ENCODE measurements at places on chromosomes 4 and X.

DNA sequence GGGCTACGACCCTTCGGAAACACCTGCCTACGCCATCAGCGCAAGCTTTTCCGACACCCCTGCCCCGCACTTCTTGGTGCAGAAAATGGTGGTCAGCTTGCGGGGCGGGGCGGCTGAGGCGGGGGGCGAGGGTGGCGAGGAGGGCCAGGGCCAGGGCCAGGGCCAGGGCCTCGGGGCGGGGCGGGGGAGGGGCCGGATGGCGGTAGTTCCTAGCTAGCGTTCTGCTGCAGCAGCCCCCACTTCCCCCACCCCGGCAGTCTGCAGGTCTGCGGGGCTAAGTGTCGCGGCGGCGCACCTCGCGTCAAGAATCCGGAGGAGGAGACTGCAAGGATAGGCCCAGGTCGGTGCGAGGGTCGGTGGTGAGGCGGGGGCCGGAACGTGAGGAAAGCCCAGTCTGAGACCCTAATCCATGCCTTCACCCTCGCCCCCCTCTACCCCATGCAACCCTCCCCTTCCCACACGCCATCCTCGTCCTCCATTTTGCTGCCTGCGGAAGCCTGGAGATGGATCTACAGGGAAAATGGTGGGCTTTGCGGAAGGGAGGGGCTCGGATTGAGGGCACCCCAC is 600 bp downstream of the BEX4 start:
- DNase-seq = peak; percentile 6

DNA sequence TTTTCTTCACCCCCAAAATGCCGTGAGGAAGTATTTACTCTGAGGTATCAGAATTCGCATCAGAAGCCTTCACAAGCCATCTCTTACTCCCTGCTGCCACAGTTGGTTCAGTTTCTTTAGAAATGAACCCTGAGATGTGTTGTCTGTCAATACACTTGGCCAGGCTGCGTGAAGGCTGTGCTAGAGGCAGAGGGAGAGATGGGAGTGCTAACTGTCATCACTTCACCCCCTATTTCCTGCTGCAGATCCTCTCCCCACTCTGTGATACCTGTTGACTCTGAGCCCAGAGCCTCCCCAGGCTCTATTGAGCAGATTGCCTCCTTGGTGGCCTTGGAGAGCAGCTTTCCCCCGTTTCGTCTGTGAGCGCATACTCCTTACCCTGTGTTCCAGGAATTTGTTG is 34.8 kb downstream of the FHIP1A start:
- no peak for DNase-seq

GRCh38 chr4:158610790-158611189 is 60.9 kb downstream of the C4orf46 start:
- no peak for DNase-seq

- no peak for DNase-seq
Observed at GRCh38 chr4:77190053-77190452, 33.0 kb downstream of the CCNG2 start.

- no peak for DNase-seq
Observed at GRCh38 chr4:118772081-118772766, 63.7 kb downstream of the SEC24D start.

DNA sequence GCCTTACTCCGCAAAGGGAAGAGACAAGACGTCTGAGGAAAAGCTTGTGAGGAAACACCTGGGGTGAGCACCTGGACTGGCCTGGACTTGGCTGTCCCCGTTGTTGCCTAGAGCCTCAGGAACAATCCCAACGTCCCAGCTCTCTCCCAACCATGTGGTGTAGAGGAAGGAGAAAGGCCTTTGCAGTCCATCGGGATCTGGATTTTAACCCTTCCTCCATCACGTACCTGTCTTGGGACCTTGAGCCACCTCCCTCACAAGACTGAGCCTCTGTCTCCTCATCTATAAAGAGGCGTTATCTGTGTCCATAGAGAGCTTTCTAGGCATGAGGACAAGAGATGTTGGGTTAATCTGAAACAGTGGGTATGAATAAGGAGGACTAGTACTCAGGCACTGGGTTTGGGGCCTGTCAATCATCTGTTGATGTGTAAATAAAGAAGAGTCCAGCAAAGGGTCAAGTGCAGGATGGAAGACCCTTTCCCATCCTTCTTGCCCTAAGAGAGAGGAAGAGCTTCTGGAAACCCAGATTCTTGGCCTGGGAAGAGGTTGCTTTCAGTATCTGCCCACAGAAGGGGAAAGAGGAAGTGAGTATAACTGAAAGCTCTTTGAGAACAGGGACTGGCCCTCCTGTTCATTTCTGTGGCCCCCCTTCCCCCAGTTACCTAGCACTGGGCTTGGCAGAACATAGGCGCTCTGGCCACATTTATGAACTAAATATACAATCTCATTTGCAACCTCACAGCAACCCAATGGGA is 137.1 kb downstream of the PJA1 start:
- no peak for DNase-seq

Measured in activated T-helper 1 cell treated with anti-CD3 and anti-CD28 coated beads, Interleukin-2, amount 50 U/mL, for 16 hours (primary cell).